ENCODE measurements at places on chromosomes 1 and 21. TPM values are rescaled to one million over a fixed set of nuclear protein-coding genes. Genes with fewer than 3 reads are reported as not detected.

Gene LMO4
- 69.2 TPM for total RNA-seq

Gene SMG5
- 52.1 TPM for total RNA-seq

Gene TPRG1L
- 24.7 TPM for total RNA-seq

Gene AMY2B
- total RNA-seq: 29.7 TPM

Gene FMOD
- 57.1 TPM for total RNA-seq

Gene THEMIS2
- 8.0 TPM for total RNA-seq

DNA sequence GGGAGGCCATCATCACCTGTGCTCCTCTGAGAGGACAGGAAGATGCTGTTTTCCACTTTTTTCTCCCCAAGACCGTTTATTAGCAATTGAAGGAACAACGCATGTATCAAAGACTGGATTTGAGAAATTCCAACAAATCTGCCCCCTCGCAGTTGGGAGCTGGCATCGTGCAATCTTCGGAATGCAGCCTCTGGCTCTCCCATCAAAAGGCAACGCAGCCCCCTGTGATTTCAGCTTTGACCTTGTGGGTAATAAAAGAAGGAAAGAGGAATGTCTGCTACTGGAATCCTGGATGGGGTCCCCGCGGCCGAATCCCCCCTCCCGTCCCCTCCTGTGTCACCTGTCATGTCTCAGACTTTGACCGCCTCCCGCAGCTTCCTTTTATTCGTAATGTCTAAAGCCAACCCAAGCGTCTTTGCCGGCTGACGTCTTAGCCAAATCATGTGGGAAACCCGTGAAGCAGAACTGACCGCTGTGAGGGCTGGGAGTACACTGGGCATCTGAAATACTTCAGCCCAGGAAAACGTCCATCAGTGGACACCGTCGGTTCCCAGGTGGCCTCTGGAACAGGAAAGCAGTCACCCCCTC is 101.5 kb downstream of the WDR4 start:
- DNase-seq: no peak

GRCh38 chr21:44869781-44870747 is 3.4 kb downstream of the PTTG1IP start:
- no peak for DNase-seq

GRCh38 chr1:11147197-11147770 is 41.9 kb upstream of the ANGPTL7 start:
- no peak for DNase-seq

- DNase-seq: no peak
Measured at GRCh38 chr1:75582725-75583261, 28.1 kb downstream of the SLC44A5 start.

- DNase-seq: no peak
Measured at GRCh38 chr1:113185463-113186104, 112.6 kb downstream of the LRIG2 start.

- no peak for DNase-seq
Measured at GRCh38 chr1:204641936-204642335, 43.6 kb downstream of the LRRN2 start.

- DNase-seq: no peak
Measured at GRCh38 chr21:31364253-31364945, 20.3 kb upstream of the TIAM1 start.

- no peak for DNase-seq
Measured at GRCh38 chr1:238811211-238811879, 575.0 kb upstream of the CHRM3 start.

- no peak for DNase-seq
Measured at GRCh38 chr1:177809819-177810218, 160.0 kb downstream of the SEC16B start.
